ENCODE measurements at places on chromosomes 13 and 19. TPM values are rescaled to one million over a fixed set of nuclear protein-coding genes. Genes with fewer than 3 reads are reported as not detected.

GRCh38 chr13:50812242-50812641 lies 31.2 kb downstream of the DLEU7 start:
- no peak for DNase-seq

The ZNF221 gene
- polyA plus RNA-seq = 1.7 TPM

The PSG1 gene
- 0.19 TPM for polyA plus RNA-seq

DNA sequence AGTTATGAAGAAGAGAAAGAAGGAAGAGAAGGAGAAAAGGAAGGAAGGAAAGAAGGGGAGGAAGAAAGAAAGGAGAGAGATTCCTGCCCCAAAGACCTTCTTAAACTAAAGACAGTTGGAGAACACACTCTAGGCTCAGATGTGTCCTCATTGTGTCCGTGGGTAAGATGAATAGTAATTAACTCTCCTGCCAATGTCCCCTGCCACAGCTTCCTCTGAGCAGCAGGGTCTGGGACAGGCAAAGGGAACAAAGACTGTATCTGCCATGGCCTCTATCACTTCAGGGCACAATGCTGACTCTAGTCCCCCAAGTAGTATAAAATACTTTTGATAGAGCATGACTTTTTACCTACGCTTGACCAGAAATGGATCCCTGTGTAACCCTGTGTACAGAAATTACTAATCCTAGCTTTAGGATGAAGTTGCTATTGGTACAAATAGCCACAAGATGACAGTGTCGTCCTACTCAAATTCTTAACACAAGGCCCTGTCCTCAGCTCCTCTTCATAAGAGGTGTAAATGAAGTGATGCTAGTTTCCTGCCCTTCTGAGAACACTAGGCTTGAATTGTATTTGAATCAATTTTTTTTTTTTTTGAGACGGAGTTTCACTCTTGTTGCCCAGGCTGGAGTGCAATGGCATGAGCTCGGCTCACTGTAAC lies 186.2 kb upstream of the GPR12 start:
- peak; percentile 48 for DNase-seq

DNA sequence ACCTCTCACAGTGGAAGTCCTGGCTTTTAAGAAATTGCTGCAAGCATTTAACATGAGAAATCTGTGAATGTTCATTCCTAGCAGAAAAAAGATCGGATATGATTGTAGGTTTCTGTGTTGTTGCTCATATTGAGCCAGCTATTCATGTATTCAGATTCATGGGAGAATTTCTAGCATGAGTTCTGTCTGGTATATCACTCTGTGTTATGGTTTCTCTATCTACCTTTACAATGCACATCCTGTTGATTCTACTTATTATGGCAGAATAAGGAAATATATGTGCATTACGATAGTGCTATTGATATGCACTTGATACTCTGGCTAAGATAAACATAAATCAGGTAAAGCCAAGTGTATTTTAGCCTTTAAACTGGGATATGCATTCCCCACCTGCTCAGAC lies 138.2 kb downstream of the KCNRG start:
- no peak for DNase-seq

The NLRP11 gene
- polyA plus RNA-seq = not detected

The ATP8A2 gene
- polyA plus RNA-seq = 0.03 TPM

DNA sequence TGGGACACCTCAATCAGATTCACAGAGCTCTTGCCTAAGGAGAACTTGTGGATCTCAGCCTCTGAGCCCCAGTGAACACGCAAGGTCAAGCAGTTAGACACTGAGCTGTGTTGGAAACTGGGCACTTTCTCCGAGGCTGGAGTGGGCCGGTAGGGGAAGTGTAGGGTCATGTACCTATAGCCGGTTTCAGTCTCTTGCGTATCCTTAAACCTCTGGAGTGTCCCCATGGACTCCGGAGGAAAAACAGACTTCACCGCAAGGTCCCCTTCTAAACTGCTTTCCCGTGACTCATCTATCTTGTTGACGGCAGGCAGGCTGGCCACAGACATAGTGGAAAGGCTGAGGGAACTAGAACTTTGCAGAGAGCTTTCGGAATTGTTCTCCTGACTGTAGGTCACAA lies 11.3 kb downstream of the IQCN start:
- DNase-seq = no peak

GRCh38 chr13:91145571-91146205 lies 201.8 kb upstream of the MIR17HG start:
- DNase-seq = no peak

- no peak for DNase-seq
These were observed 7.1 kb downstream of the AKAP8 start for GRCh38 chr19:15372470-15372869.

DNA sequence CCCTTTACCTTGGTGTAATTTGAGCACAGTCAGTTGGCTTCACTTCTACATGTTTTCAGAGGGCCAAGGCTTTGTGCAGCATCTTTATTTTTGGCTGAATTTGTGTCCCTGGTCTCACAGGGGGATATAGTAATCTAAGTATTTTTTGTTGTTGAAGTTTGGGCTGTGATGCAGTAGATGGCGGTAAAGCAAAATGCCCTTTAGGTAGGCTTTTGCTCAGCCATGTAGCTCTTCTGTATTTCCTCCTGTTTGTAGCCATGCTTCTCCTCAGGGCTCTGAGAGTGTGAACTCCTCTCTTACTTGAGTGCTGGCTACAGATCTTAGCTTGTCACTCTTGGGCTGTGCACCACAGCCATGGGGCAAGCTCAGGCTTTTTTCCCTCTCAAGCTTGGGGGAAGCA lies 328.6 kb downstream of the SLITRK5 start:
- no peak for DNase-seq

The C1QTNF9 gene
- polyA plus RNA-seq = not detected

- peak; percentile 66 for DNase-seq
These were observed 6.3 kb upstream of the RDH13 start for GRCh38 chr19:55068950-55069864.

DNA sequence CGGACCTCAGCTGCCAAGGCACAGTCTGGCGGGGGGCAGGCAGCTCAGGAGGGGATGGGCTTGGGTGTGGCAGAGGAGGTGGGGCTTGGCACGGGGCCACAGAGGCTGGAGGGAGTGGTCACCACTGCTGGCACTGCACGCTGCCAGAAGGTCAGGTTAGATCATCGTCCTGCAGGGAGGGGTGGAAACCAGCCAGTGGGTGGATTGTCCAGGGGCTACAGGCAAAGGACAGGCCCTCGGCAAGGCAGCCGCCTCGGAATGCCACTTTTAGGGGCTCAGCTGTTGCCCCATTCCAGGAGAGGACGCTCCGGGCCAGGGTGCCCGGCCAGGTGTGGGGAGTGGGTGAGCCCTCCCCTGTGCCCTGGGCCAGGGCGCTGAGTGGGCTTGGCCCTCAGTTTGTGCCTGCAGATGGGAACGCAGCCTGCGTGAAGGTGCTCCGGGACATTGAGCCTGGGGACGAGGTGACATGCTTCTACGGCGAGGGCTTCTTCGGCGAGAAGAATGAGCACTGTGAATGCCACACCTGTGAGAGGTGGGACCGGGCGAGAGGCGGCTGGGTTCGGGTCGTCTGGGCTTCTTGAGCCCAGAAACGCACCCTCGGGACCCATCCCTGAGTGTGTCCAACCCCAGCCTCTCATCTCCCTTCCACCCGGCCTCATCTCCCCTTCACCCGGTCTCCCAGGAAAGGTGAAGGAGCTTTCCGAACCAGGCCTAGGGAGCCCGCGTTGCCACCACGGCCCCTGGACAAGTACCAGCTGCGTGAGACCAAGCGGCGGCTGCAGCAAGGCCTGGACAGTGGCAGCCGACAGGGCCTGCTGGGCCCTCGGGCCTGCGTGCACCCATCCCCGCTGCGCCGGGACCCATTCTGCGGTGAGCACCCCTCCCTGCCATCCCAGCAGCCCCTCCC lies 6.4 kb downstream of the KMT5C start:
- DNase-seq = peak; percentile 51

DNA sequence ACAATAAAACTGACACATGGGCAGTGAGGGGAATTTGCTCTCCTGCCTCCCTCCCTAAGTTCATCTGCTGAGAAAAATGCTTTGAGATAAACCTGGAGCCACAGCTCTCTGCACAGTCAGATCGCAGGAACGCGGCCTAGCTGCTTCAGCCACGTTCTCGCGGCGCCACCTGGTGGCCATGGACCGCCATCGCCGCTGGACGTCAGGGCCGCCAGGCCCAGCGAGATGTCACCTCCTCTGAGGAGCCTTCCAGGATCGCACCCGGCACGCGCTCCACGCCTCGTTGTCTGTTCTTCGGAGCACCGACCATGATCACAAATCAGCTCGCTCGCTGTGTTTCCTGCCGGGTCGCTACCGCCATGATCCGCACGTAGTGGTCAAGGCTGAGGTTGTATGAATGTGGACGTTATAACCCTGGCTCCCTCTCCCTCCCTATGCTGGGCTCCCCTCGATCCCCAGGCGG lies 20.6 kb upstream of the USP29 start:
- DNase-seq = peak; percentile 87

The CD22 gene
- 0.18 TPM for polyA plus RNA-seq

The KLC3 gene
- polyA plus RNA-seq = 1.2 TPM

DNA sequence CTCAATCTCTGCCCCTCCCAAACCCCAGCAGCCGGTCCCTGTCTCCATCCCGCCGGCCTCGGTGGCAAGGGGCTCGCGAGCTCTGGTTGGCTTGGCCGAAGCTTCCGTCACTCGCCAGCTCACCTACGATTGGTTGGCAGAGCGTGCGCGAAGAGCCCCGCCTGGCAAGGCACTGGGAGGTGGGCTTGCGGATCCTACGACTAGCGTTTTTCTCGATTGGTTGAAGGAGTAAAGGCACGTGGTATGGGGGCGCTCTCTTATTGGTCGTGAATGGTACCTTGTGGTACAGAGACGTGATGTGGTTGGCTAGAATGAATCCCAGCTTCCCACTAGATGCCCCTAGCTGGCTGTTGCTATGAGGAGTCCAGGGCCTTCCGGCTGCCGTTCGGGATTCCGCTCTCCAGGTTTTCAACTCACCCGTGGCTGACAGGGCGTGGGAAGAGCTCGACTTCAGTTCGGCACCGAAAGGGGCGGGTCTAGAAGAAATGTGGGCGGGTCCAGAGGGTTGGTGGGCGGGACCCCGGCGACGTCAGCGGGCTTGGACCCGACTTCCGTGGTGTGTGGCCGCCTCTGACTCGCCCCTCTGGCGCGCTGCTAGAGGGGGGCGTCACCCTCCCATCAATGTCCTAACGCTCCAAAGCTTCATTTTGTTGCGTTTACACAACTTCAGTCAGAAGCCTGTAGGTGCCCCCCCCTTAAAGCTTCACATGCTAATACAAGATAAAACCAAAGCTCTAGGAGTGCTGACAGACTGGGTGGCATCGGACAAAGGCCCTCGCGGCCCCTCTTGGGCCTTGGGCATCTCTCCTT lies 847 bp upstream of the RAP2A start:
- DNase-seq = peak; percentile 83

The NTN5 gene
- polyA plus RNA-seq = 0.74 TPM

The F10 gene
- 12.5 TPM for polyA plus RNA-seq

DNA sequence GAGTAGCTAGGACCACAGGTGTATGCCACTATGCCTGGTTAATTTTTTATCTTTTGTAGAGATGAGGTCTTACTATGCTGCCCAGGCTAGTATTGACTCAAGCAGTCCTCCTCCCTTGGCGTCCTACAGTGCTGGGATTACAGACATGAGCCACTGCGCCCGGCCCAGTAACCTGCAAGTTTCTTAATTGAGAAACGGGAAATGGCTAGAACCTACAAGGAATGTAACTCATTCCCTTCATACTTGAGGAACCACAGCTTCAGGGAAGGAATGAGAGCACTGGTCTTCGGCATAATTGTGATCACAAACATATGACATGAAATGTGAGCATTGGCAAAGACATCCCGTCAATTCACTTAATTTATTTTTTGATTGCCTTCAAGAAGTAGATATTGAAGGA lies 157.0 kb downstream of the KLF5 start:
- DNase-seq = no peak

- no peak for DNase-seq
These were observed 12.6 kb downstream of the FFAR2 start for GRCh38 chr19:35460608-35461007.

GRCh38 chr19:13938301-13939064 lies at the start of gene PODNL1:
TSS of gene PODNL1 (minus strand) at chr19:13938417. CDS start at chr19:13938181, 236 bp downstream.
- peak; percentile 86 for DNase-seq

GRCh38 chr19:3108775-3109174 lies 14.6 kb downstream of the GNA11 start:
- DNase-seq = peak; percentile 84

- DNase-seq = no peak
These were observed 9.8 kb downstream of the LILRB2 start for GRCh38 chr19:54271106-54271505.

DNA sequence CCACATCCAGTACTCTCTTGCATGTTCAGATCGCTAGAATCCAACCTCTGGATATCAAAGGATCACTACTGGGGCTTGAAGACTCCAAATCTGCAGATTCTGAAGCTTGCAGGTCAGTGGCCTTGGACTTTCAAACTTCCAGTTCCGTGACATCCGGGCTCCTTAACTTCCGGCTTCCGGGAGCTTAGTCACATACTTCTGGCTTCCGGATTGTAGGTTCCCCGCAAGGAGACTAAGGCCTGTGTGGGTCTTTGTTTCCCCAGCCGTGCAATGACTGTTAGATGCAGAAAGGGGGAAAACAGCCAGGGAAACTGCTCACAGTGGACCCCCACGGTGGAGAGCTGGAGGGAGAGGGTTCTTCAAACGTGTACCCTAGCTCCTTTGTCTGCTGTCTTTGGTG lies 41.4 kb downstream of the ZNF333 start:
- no peak for DNase-seq

The TINCR gene
- polyA plus RNA-seq = 0.03 TPM

DNA sequence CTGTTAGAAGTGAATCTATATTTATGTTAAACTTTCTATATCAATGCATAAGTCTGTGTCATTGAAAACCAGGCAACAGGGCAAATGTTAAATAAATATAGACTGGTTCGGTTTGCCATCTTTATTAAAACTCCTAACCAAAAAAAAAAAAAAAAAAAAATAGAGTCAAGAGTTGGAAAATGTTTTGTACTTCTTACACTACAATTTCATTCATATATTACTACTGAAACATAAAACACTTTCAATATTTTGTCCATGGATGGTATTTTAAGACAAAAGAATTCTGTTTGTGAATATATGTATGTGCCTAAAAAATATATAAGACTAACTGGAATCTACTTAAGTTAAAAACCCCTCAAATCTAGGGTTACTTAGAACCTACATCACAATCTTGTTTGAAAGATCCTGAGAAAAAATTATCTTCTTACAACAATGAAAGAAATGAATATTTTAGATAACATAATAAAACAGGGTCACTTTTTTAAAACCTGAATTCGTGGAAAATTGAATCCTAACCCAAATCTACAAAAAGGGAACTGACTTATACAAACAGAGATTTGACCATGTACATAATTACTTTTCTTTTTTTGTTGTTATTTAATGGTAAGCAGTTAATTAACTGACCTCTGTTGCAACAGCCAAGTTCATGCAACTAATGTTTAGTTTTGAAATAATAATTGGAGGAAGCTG lies 5.1 kb downstream of the DACH1 start:
- DNase-seq = no peak

All from SK-N-SH (cell line).